ENCODE measurements at places on chromosomes 6 and 20.

- no peak for DNase-seq
Measured at GRCh38 chr6:145815309-145816274, 997 bp upstream of the FBXO30 start.

GRCh38 chr6:28553986-28554881, 28.6 kb downstream of the GPX5 start:
- DNase-seq = no peak

GRCh38 chr6:42616716-42617115, 52.9 kb downstream of the UBR2 start:
- DNase-seq = no peak

- DNase-seq = no peak
Measured at GRCh38 chr6:113287396-113287795, 569.7 kb upstream of the MARCKS start.

DNA sequence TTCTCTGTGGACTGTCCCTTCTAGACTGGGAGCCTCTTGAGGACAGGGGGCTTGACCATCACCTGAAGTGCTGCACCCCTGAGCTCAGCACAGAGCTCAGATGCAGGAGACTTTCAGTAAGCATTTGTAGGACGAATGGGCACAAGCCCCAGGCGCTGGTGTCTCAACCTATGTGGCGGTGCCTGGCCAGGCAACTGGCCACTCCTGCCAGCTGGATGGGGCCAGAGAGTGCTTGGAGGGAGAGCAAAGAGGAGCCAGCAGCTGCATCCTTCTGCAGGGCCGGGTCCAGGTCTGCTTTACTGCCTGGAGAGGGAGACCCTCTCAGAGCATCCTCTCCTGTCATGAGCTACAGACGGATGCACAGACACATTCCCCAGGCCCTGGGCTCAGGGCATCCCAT, 4.5 kb downstream of the PHACTR3 start:
- DNase-seq = no peak

- no peak for DNase-seq
Measured at GRCh38 chr20:23666189-23666588, 22.6 kb downstream of the CST4 start.

DNA sequence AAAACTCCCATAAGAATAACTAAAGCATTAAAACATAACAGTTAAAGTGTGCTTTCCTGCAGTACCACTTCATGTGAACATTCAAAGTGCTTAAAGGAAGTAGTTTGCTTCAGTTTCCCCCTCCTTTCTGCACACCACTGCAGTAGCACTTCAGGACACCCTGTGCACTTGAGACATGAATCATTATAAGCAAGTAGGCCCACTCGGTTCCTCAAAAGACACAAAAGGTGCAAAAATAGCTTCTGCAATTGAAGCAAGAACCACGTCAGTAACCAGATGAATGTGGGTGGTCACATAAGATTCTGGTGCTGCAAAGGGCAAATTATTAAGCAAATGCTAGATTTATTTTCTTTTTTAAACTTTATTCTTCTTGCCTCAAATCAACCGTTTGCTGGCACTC, 160.6 kb downstream of the HIVEP2 start:
- no peak for DNase-seq

DNA sequence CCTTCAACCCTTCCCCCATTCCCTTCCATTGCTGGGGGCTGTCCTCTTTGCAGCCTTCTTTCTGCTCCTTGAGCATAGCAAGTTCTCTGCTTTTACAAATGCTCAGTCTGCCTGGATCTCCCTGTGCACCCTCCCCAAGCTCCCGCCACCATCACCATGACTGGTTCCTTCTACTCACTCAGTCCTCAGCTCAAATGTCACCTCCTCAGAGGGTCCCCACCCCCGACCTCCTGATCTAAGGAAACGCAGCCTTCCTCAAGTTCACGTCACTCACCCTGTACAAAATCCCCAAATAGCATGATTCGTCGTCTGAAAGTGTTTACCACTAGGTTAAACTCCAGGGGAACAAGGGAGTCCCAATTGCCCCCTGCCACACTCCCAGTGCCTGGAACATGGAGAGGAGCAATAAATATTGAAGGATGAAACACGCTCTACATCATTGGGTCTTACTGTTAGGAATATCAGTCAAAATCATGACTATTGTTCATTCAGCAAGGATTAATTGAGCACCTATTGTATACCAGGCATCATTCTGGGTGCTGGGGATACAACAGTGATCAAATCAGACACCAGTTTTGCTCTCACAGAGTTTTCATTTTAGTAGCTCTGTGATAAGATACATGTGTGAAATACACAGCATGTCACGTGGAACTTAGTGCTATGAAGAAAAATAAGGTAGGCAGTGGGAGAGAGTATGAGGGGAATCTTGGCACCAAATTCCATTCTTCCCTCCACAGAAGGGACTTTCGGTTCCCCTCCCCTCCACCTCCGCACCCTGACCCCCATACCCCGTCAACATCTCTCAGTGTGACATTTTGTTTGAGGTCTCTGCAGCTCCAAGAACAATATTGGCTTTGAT, 15.6 kb downstream of the TP53RK start:
- DNase-seq = no peak

DNA sequence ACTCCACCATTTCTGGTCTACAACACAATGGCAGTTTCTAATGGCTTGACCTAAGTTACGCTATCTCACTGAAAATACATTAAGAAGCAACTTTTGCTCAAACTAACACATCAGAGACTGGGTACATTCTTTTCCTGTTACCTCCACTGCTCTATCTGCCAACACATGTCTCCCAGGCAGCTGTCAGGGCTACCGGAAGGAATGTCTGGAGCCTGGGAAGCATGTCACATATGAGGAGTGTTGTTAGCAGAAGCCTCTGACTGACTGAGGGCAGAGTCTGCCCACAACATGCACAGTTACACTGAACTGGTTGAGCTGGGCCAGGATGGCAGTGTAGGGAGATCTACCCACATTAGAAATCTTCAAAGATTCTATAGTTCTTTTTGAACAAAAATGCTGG, 264.5 kb downstream of the KIF16B start:
- DNase-seq = no peak

- DNase-seq = no peak
Measured at GRCh38 chr6:158611039-158611438, 33.5 kb downstream of the DYNLT1 start.

DNA sequence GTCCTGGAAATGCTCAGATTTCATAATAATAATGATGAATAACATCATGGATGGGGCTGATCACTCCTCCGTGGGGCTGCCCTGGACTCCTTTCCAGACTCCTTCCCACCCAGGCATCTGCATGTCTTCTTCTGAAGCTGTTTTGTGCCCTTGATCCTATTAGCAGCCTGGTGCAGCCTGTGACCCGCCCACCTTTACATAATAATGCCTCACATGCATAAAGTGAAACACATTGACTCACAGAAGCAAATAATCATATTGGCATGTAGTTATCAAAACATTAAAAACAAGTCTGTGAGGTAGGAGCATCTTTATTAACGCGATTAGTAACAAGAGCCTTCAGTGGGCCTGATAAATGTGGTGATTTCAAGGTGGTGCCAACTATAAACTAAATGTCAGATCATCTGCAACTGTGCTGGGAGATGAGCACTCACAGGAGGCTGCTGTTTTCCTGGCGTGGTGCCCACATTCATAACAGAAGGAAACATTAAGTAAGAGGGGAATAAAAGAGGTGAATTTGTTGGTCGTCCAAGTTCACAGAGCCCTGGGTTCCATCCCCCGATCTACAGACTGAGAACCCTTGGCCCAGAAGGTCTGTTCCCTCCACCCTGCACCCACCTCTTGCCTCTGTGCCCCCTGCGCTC, 344.7 kb downstream of the CDH4 start:
- no peak for DNase-seq

DNA sequence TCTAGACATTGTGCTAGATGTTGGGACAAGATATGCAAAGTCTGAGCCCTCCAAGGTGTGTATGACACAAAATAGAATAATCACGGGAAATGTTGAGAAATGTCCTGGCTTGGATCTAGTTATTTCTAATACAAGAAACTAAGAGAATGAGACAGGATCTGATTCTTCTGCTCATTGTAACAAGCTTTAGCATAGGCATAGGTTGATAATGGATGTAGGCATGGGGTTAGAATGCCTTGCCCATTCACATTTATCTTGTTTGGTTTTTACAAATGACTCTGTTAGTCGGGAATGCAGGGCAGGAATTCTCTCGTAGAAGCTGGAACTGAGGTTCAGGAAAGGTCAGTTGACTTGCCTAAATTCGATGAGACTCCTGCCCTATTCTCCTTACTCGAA, 1.5 kb upstream of the SLC26A8 start:
- DNase-seq = no peak

DNA sequence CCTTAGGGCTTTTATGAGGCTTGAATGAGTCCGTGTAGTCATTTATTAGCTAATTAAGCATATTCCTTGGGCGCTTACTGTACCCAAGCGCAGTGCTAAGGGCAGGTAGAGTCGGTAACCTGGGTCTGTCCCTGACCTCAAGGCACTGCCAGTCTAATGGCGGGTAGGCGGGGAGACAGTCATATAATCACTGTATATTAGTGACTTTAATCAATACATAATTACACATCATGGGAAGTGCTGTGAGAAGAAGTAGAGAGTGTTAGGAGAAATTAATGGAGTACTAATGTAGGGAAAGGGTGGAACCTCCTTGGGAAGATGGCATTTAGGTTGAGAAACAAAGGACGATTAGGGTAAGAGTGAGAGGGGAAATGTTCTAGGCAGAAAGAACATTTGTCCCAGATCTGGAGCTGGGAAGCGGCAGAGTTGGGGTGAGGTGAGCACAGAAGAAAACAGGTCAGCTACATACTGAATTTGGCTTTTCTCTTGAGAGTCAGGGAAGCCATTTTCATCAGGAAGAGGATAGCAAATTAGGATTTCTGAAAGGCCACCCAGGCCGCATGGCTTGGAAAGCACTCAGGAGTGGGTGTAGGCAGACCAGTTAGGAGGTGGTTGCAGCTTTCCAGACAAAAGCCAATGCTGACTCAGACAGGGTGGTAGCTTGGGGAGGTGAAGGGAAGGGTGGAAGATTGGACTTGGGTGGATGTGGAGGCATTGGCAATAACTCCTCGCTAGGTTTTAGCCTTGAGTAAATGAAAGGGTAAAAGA, 954 bp upstream of the BLCAP start:
- no peak for DNase-seq

DNA sequence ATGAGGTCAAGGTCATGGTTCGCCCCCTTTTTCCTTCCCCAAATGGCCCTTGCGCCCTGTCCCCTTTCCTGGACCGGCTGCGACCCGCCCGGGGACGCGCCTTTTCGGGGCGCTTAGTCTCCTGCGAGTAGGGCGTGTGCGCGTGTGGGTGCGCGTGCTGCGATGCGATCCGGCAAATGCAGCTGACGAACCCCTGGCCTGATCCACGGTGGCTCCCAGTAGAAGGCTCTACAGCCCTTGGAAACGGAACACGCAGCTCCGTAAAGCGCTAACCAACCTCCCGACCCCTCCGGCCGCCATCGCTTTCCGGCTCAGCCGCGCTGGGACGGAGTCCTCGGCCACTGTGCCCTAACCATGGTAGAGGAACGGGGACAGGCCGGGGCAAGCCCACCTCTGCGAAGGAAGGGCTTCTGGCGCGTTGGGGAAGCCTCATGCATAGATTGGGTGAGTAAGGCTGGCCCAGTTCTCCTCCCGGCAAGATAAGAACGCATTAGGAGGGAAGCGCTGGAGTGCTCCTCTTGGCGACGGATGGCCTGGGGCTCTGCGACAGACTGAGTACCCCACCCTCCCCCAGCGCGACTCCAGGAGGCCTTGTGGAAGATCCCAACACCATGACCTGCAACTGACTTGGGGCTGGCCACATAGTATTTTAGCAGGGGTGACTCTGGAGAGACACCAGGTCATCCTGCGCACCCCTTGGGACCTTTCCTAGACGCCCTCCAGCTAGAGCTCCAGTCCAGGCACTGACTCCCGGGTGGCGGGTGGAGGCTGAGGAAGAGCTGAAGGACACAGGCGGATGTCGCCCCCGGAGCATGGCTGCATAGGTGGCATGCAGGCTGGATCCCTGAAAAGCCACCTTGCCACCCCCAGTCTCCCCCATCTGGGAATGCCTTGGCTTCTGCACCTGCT, 1.1 kb upstream of the SLC4A11 start:
- DNase-seq = no peak

Measured in kidney capillary endothelial cell (primary cell).